Kidney (tissue), 22 donors: ENCODE measurements at places on chromosomes 12 and 14.

DNA sequence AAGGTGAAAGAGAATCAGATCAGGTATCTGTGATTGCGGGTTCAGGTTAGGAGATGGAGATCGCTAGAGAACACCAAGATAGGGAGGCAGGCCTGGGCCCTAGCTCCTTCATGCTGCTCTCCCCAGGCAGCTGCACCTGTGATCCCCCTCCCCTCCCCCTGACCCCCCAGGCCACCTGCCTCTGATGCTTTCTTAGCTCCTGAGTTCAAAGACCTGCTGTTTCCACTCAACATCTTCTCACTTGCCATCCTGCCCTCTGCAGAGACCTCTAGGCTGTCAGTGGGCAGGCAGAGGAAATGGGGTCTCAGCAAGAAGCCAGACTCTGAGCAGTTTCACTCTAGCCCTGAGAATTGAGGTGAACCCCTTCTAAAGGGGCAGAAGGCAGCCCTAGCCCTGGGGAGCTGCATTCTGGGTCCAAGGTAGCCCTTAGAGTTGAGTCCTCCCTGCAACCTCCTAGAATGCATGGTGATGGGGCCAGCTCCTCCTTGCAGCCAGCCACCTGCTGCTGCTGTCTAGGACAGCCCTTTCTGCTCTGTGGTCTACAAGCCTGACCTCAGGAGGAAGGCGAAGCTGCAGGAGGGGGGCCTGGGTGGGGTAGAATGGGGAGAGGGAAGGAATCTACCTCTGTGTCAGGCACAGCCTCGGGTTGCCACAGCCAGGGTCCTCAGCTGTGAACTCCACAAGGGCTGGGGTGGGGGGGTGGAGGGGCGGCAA, 6.4 kb upstream of the SLC48A1 start:
- DNase-seq = peak; percentile 46

DNA sequence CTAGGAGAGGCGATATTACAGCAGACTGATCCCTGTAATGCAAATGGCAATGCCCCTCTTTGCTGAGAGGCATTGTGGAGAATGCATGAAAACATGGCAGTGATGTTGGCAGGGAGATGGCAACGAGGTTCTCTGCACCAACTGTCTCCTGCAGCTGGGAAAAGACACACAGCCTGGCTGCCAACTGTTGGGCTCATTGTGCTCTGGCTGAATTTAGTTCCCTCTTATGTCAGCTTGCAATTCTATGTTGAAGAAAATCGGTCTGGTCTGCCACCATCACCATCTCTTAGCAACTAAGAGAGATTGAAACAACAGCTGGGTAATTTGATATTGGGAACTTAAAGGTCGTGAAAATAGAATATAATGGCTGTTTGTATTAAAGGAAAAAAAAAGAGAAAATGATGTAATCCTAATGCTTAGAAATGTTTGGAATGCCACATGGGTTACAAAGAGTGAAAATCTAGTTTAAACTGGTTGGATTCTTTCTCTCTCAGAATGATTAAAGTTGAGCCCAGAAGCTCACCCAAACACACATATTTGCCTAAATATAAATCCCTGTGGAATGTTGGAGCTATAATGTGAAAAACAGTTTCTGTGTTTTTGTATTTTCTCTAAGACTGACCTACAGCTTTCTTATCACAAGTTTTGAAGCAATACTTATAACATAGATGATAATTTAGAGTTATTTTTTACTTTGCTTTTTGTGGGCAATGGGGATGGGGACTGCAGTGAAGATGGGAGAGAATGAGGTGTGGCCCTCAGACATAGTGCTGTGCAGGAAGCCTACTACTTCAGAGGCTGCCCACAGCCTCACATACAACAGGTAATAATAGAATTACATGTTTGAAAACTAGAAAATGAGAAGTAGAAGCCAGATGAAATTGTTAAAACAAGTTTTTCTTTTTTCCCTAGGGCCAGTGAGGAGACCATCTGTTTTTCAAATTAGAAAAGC, 143.7 kb downstream of the AKAP6 start:
- peak; percentile 76 for DNase-seq

DNA sequence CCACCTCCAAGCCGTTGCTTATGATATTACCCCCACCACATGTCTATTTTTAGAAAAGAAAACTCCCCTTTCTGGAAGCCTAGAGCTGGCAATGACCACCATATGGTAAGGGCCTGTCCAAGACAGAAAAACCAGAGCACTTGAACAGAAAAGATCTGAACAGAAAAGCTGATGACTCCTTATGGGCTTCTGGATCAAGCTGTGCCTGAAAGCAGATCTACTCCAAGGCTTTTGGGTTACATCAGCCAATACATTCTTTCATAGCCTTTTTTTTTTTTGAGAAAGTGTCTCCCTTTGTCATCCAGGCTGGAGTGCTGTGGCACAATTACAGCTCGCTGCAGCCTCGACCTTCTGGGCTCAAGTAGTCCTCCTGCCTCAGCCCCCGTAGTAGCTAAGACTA, 16.8 kb upstream of the OAS2 start:
- DNase-seq = no peak

GRCh38 chr14:104081951-104082464, 3.5 kb upstream of the ASPG start:
- DNase-seq = no peak

- no peak for DNase-seq
Measured at GRCh38 chr14:31257244-31257553, 49.6 kb upstream of the HECTD1 start.

DNA sequence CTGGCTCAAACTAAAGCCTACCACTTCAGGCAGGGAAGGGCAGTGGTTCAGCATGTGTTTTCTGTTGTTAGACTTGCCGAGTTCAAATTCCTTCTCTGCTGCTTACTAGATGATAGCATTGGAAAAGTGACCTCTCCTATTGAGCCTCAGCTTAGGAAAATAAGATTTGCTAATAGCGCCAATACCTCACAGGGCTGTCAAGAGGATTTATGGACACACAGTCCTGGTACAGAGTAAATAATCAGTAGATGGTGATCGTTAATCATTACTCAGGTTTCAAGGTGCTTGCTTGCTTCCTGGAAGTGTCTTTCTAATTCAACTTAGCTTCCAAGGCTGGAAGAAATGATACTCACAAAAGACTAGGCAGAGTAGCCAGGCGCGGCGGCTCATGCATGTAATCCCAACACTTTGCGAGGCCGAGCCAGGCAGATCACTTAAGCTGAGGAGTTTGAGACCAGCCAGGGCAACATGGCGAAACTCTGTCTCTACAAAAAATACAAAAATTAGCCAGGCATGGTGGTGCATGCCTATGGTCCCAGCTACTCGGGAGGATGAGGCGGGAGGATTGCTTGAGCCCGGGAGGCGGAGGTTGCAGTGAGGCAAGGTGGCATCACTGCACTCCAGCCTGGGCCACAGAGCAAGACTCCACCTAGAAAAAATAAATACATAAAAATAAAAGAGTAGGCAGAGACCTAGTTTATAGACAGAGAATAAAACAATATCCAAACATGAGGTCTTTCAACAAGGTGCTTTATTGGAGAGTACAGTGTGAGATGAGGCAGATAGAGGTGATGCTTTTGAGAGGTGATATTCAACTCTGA, 6.0 kb downstream of the PLA2G1B start:
- peak; percentile 75 for DNase-seq

- no peak for DNase-seq
Measured at GRCh38 chr14:71555654-71556559, 376.3 kb upstream of the RGS6 start.

- no peak for DNase-seq
Measured at GRCh38 chr12:31835276-31835882, 106.6 kb upstream of the AMN1 start.
